ENCODE measurements at places on chromosomes 5 and 9.

- DNase-seq, result no peak
Observed at GRCh38 chr9:2362150-2362549, 259.4 kb upstream of the VLDLR start.

GRCh38 chr5:160437271-160437670 lies 15.6 kb downstream of the PTTG1 start:
- no peak for DNase-seq

DNA sequence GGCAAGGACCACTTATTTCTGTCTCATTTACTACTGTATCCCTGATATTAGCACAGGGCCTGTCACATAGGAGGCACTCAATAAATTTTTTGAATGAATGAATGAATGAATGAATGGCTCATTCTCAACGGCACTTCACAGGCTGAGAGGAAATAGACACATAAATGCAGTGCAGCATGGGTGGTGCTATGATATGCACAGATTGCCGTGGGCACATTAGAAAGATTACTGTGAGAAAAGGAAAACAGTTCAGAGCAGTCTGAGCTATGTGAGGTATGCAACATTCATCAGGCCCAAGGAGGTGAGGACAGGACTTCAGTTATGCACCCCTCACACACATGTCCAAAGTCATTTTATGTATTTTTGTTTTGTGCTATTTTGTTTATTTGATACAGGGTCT lies 6.4 kb upstream of the NOL6 start:
- no peak for DNase-seq

DNA sequence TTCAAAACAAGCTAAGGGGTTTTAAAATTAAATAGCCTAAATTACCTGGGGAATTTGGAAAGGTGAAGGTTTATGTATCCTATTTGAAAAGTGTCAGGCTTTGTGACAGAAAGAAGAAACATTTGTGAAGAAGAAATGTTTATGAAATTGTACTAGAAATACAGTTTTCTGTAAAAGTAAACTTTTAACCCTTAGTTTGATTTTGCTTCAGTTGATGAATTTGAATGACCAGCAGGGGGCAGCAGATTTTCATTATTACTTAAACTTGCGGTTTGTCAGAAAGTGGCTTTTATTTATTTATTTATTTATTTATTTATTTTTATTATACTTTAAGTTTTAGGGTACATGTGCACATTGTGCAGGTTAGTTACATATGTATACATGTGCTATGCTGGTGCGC lies 58.1 kb downstream of the NNT start:
- DNase-seq, result peak; percentile 34

DNA sequence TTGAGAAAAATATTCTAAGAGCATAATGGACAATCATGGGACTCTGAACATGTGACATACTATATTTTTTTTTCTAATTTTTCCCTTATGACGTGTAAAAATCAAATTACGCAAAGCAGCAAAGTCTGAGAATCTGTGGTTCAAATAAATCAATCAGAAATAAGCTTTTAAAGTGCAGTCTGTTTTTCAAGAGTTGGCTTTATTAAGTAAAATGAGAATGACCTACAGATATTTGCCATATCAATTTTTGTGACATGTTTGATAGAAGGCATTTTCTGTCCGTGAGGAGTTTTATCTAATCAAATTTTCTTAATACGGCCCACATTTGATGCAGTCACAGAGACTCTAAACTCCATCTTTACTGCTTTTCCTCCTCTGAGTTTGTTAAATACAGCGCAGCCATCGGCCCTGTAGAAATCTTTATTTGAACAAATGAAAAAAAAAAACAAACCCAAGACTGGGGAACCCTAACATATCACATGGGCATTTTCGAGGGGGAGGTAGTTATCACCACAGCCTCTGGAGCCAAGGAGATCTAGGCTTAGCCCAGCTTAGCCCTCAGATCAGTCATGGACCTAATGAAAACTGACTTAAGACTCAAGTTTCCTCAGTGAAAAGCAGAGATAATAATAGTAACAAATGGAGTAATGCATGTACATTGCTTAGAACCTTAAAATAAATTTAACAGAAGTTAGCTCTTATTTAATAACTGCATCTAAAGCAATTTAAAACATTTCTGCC lies 263.6 kb upstream of the C9orf72 start:
- DNase-seq, result no peak

DNA sequence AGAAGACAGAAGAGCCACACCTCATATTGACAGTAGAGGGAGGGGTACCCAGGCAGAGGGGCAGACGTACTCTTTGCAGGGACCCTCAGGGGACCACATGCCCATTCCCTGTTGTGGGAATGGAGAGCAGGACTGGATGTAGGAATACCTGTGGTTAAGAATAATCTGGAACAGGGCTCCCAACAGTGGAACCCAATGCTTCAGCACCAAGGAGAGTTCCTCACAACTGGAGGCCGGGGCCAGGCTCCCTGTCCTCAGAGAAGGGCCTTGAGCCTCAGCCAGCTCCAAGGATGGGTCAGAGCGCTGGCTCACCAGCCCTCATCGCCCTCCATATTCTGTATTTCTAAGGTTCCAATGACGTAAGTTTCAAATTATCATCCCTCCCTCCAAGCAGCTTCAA lies 7.4 kb upstream of the SHC3 start:
- DNase-seq, result no peak

DNA sequence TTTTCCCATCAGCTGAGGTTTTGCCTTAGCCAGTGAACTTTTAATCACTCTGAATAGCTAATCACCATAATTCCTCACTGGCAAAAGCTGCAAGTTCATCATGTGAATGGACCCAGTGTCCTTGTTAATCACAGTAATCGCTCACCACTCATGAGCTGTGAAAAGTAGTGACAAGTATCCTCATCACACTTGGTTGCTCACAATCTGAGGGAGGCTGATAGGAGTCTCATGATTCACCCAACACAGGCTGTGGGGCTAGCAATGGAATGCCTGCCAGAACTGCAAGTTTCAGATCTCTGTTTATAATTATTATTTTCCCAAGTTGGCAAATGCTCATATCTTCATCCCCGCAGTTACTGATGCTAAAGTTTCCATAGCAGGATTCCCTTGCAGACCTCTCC lies 467.2 kb downstream of the KIF4B start:
- DNase-seq, result no peak

DNA sequence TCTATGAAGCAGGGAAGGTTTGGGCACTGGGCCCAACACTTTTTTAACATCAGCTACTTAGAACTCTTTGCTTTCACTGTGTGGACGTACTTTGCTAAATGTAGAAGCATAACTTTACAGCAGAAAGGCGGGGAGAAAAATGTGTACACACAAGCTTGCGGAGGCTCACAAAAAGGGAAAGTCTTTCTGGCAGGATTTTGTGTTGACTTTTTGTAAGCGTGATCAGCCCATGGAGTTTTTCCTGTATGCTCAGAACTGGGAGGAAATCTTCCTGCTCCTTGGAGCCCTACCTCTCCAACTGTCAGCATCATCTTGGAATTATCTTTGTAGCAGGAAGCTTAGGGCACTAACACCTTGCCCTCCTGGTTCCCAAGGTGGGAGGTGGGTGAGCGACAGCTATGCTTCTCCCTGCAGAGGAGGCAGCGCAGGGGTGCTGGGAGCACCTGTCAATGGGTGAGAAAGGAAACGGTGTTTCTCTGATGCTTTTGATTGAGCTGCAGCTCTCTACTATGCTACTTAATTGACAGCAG lies 321.9 kb downstream of the GADD45G start:
- no peak for DNase-seq

- no peak for DNase-seq
Observed at GRCh38 chr5:136035837-136036236, 7.0 kb downstream of the TGFBI start.

DNA sequence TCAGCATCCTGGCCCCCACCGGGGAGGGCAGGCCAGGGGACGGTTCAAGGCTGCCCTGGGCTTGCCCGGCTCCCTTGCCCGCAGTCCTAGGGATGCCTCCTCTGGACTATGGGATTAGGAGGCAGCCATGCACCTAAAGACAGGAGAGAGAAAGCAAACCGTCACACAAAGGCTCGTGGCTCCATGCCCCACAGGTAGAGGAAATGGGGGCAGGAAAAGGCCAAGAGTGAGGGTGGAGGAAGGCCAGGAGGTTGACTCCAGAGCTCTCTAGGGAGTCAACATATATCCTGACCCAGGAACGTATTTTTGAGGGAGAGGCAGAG lies 9.7 kb downstream of the MGAT1 start:
- DNase-seq, result no peak

- DNase-seq, result no peak
Observed at GRCh38 chr9:136249877-136250559, 4.4 kb upstream of the QSOX2 start.

DNA sequence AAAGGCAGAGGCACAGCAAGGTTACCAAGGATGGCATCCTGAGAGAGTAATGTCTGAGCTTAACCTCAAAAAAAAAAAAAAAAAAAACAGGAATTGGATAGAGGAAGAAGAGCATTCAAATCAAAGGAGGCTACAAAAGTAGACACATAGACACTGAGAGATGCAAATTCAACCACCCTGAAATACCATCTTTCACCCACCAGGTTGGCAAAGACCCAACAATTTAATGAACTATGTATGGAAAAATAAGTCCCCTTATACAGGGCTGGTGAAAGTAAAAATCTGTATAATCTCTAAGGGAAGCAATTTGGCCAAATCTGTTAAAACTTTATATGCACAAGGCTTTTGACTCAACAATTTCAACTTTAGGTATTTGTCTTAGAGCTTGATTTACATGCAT lies 4.9 kb downstream of the NADK2 start:
- DNase-seq, result no peak

GRCh38 chr5:146762830-146763229 lies 115.7 kb downstream of the PPP2R2B start:
- no peak for DNase-seq

GRCh38 chr5:113505181-113505580 lies 8.3 kb upstream of the YTHDC2 start:
- no peak for DNase-seq

GRCh38 chr5:151106043-151106442 lies 25.2 kb upstream of the TNIP1 start:
- DNase-seq, result no peak

DNA sequence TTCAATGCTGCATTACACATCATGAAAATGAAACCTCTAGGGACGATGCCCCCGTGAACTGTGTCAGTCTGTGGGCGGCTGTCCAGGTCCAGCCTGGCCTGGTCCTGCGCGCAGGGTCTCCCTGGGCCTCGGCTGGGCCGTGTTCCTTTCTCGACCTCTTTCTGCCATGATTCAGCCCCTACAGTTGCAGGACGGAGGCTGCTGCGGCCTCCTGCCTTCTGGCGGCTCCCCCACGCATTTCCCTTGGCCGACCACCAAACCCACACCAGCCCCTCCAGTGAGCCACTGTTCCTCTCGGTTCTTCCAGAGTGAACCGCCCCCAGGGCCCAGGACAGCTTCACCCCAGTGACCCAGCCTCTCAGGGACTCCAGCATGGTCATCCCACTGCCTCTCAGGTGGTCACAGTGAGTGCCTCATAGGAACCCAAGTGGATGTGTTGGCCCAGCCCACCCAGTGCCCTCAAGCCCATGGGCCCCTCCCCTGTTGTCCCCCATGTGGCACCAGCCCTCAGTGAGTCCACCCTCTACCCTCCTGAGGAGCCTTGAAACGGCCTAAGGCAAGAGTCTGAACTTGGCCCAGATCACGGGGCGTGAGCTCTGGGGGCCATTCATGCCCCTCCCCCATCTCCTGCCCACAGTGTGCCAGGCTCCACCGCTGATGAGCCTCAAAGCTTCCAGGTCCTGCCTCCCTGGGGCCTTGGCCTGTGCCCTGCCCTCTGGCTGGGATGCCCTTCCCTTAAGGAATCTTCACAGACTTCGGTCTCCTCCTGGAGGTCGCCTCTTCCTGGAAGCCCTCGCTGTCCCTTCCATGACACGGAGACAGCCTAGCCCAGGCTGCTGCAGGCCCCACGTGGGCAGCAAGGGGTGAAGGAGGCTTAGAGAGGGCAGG lies 10.0 kb upstream of the CLIC3 start:
- no peak for DNase-seq

DNA sequence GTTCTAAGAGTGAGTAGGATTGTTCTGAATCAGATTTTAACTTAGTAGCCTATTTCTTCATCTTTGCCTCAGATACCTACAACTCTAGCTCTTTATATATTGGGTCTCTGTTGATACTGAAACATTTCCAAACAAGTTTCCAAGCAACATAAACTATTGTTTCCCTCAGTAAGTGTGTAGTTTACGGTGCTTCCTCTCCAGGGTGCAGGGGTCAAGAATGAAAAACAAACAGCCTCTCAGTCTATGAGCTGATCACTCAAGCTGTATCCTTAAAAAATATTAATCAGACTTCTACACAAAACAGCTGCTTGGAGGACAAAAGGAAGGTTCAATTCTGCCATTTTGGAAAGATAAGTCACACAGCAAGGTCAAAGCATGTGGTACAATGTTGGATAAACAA lies 75.0 kb downstream of the ADAMTS12 start:
- no peak for DNase-seq

DNA sequence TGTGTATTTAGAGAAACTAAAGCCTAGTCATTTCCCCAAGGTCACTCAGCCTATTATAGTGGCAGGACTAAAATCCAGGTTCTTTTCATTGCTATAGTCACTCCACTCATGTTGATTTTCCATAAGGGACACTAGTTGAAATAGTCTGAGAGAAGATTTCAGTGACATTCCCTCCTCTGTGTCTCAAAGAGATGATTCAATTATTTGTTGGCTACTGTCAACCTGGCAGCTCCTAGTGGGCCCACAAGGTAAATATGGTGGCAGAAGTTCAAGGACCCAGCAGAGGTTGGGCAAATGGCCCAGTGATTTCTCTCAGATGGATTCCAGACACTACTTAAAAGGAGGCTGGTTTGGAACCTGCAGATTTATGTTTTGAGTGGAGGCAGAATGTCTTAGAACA lies 48.1 kb downstream of the G3BP1 start:
- DNase-seq, result no peak

DNA sequence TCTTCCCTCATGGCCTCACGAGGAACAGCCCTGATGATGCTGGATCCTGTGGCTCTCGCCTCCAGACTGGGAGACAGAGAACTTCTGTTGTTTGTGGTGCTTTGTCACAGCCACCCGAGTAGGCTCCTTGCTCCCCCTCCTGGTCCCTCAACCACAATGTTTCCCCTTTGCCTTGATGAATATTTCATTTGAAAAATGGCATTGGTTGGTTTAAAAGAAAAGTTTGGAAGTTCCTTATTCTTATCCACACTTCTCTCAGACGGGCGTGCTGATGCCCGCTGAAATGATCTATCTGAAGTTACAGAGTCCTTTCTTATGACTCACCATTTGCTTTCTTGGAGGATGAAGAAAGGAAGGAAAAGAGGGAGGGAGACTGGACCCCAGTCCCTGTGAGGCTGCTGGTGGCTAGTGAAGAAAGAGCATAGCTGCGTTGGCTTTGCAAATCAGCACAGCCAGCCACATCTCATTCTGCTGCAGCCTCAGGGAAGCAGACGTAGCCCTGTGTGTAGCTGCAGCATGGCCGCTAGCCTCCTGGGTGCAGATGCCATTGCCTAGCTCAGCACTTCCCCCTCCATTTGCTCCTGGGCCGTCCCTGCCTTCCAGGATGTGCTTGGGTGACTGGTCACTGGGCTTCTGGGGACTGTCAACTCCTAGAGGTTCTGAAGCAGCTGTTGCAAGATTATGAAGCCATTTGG lies 185.9 kb downstream of the ERCC6L2 start:
- no peak for DNase-seq

DNA sequence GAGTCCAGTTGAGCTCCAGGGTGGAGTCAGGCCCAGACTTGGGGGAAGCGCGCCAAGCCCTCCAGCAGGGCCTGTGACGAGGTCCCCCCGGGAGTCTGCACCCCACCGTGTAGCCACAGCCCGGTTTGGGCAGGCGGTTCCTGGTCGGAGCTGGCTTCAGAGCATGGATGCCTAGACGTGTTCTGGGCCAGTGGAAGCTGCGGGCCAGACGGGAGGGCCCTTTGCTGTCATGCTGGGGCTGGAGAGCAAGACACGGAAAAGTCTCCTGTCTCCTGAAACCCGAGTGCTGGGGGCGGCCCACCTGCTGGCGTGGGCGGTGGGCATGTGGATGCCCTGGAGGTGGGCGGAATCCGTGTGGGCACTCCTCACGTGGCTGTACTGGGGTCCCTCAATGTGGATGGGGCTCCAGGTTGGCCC lies 1.9 kb downstream of the GPSM1 start:
- DNase-seq, result no peak
